ENCODE measurements at places on chromosomes 6 and 20.

- no peak for DNase-seq
Measured at GRCh38 chr6:15763837-15764236, 101.0 kb upstream of the DTNBP1 start.

DNA sequence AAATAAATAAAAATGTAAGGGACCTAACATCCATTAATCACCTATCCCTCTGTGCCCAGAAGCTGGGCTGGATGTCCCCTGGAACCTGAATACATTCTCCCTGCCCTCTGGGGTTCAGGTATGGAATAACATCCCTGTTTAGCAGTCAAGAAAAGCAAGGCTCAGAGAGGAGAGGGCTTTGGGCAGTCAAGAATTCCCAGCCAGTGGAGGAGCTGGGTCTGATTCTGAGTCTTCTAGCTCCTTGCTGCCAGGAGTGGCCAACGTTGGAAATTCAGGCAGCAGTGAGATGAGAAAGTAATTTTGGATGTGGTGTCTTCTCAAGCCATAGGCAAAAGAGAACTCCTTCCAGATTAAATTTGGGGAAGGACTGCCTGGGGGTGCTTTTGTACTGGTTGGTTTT is 42.6 kb upstream of the ZNFX1 start:
- DNase-seq, result no peak

GRCh38 chr6:90192857-90193256 is 103.8 kb downstream of the BACH2 start:
- no peak for DNase-seq

DNA sequence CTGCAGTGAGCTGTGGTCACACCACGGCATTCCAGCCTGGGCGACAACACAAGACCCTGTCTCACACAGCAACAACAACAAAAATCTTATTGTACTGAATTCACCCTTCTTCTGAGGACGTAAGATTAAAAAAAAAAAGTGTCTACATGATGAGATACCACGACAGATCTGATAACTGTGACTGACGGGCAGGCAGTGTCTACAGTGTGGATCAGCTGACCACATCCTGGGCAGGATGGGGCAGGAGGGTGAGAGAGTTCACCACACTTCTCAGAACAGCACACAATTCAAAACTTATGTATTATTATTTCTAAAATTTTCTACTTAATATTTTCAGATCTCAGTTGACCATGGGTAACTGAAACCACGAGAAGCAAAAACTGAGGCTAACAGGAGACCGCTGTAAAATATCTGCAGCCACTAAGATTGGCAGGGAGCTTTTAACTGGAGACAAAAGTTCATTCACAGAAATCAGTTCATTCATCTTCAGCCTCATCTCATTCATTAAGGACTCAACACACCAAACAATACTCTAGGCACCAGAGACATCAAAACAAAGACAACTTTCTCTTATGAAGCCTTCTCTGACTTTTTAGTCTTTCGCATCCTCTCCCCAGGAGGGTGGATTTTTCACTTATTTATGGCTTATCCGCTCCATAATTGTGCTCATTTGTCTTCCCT is 15.7 kb upstream of the NHSL1 start:
- no peak for DNase-seq

- DNase-seq, result no peak
Measured at GRCh38 chr6:151002491-151002935, 137.0 kb downstream of the MTHFD1L start.

- DNase-seq, result no peak
Measured at GRCh38 chr20:13264907-13265306, 43.8 kb downstream of the ISM1 start.

DNA sequence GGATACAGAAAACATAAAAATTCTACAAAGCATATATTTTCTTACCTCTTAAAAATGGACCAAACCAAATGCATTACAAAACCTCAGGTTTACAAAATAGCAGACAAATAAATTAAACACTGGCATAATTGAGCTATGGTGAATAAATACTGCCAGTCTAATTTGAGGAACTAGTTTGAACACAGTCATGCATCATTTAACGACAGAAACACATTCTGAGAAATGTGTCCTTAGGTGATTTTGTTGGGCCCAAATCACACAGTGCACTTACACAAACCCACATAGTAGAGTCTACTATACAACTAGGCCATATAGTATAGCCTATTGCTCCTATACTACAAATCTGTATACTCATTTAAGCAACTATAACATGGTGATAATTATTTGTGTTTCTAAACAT is 215.6 kb downstream of the FOXC1 start:
- DNase-seq, result no peak

- DNase-seq, result no peak
Measured at GRCh38 chr6:4666886-4667513, 109.2 kb upstream of the CDYL start.

DNA sequence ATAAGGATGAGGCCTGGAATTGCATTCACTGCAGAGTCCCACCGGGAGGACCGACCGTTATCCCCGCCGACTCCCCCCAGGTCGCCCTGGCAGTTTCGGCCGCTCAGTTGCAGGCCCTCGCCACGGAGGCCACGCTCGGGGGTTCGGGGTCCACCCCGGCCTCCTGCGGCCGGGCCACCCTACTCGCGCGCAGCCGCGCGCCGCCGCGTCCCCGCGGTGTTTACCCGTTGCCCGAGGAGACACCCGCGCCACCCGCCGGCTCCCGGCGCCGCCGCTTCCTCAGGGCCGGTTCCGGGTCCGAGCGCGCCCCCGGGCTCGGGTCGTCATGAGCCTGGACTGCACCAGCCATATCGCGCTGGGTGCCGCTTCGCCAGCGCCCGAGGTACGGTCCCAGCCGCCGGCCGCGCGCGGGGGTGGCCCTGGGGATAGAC is at the start of gene CCDC170:
Gene CCDC170, plus strand, starts transcription at position 214 of the 431 bp plus-strand sequence. Its CDS starts 112 bp downstream, at position 326.
- DNase-seq, result no peak

- no peak for DNase-seq
Measured at GRCh38 chr6:126914801-126915200, 203.7 kb upstream of the RSPO3 start.

GRCh38 chr6:110105296-110105695 is 74.2 kb downstream of the WASF1 start:
- no peak for DNase-seq

DNA sequence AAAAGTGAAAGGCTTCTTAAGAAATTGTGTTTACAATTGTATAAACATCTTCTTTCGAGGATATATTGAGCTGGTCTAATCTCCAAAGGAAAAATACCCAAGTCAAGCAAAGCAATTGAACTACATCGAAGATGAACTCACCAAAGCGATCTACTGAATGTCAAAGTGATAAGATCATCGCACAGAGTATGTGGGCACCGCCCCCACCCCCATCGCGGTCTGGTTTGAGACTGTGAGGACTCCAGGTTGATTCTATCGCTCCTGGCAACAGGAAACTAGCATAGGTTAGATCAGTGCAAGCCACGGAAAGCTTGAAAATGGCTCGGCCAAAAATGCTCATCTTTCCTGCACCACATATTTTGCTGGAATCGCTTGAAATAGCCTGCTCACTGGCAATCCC is 133.2 kb upstream of the RPS6KA2 start:
- peak; percentile 56 for DNase-seq

GRCh38 chr20:59583428-59584277 is 20.7 kb upstream of the PHACTR3 start:
- no peak for DNase-seq

DNA sequence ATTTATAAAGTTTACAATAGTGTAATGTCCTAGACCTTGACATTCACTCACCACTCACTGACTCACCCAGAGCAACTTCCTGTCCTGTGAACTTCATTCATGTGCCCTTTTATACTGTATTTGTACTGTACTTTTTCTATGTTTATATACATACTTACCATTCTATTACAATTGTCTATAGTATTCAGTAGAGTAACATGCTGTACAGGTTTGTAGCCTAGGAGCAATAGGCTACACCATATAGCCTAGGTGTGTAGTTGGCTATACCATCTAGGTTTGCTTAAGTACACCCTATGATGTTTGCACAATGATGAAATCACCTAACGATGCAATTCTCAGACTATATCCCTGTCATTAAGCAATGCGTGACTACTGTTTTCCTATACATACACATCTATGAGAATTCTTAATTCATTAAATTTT is 17.5 kb downstream of the EDEM2 start:
- DNase-seq, result no peak

Measured in activated CD4-positive, alpha-beta T cell treated with anti-CD3 and anti-CD28 coated beads, Interleukin-2, amount 50 U/mL, for 1 hour (primary cell).